Stimulated activated CD8-positive, alpha-beta memory T cell treated with anti-CD3 and anti-CD28 coated beads, Interleukin-2, amount 100 ng/mL, for 1 hour (primary cell): ENCODE measurements at places on chromosomes 4 and X.

- no peak for DNase-seq
Measured at GRCh38 chr4:45033676-45034419, 307.5 kb upstream of the GNPDA2 start.

GRCh38 chr4:42404001-42404400, 6.7 kb downstream of the SHISA3 start:
- no peak for DNase-seq

GRCh38 chrX:143401160-143401559, 116.1 kb downstream of the SPANXN3 start:
- no peak for DNase-seq

- no peak for DNase-seq
Measured at GRCh38 chr4:88458104-88458740, 1.3 kb downstream of the HERC5 start.

GRCh38 chr4:129598582-129598981, 502.6 kb downstream of the C4orf33 start:
- DNase-seq: no peak

GRCh38 chr4:94011190-94011589, 182.6 kb downstream of the ATOH1 start:
- DNase-seq: no peak

DNA sequence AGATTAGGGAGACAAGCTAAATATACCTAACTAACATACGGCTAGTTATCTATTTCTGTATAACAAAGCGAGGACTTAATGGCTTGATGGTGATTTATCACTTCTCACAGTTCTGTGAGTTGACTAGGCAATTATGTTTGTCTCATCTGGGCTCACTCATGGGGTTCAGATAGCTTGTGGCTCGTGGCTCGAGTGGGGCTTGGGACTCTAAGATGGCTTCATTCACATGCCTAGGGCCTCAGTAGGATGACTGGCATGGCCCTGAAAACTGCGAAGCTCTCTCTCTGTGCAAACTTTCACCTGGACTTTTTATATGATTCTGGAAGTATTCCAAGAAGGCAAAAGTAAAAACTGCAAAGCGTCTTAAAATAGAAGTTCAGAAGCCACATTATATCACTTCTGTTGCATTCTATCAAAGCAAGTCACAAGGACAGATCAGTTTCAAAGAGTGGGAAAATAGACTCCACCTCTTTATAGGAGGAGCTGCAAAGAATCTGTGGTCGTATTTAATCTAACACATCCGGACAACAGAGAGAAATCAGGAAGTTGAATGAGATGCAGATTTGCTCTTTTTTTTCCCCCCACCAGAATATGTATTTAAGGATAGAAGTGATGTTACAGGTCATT, 491.2 kb downstream of the INPP4B start:
- no peak for DNase-seq

GRCh38 chr4:158929939-158930638, 161.3 kb downstream of the FNIP2 start:
- DNase-seq: no peak

GRCh38 chrX:24131476-24131875, 18.1 kb upstream of the ZFX start:
- no peak for DNase-seq

GRCh38 chrX:54178100-54178940, 4.7 kb downstream of the FAM120C start:
- DNase-seq: no peak

- DNase-seq: no peak
Measured at GRCh38 chrX:136920001-136920400, 39.5 kb upstream of the RBMX start.

DNA sequence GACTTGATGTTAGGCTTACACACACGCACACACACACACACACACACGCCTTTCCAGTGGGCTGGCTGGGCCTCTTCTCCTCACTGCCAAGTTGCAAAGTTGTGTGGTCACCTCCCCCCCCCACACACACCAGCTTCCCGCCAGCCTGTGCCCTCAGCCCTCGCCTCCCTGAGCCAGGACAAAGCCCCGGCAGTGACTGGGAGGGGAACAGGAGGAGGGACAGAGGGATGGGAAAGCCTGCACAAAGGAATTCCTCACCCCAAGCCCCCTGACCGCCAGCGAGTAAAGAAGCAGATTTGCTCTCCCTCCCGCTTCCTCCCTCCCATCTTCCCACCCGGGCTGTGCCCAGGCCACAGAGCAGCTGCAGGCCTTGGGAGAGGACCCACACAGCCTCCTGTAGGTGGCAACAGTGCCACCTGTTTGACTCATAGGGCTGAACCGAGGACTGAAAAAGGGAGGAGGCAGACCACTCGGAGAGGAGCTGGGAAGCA, at the start of gene GDPD2:
Gene GDPD2, plus strand, starts transcription at position 464 of the 491 bp plus-strand sequence. CDS start 1,671 bp downstream, outside the sequence.
- DNase-seq: no peak

GRCh38 chr4:121252224-121252806, 88.2 kb upstream of the TNIP3 start:
- DNase-seq: peak; percentile 30

GRCh38 chr4:21002286-21002685, 302.0 kb downstream of the PACRGL start:
- DNase-seq: no peak

DNA sequence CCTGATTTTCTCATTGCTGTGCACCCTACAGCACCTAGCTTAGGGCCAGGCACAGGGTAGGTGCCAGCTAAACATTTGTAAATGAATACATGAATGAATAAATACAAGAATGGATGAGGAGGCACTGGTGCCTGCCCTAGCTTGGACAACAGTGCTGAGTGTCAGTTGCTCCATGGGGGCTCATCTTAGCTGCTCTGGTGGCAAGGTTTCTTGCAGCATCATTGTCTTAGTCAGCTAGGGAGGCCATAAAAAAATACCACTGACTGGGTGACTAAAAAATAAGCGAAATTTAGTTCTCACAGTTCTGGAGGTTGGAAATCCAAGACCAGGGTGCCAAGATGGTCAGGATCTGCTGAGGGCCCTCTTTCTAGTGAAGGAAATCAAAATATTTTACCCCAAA, 31.2 kb downstream of the TMEM31 start:
- no peak for DNase-seq

DNA sequence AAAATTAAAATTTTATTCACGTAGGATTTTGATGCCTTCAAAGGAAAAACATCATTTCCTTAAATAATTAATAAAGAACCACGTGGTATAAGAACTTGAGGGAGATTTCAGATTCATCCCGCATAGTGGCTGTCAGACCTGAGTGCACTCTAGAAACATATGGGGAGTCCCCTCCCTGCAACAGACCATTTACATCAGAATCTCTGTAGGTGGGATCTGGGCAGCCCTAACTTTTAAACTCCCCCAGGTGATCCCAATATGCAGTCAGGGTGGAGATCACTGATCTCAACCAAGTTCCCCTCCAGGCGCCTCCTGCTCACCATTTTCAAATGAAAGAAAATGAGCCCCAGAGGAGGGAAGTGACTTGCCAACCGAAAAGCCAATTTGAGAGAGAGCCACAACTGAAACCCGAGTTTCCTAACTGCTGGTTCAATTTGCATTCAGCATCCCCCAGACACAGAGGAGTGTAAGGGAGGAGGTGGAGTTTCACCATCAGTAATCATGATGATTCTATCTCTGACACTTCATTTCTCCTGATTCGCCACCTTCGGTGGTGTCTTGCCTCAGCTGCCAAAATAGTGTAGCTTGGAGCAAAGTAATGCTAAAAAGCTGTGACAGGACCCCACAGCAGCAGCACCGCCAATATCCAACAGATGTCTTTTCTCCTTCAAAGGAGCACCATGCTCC, 11.4 kb downstream of the RNF150 start:
- DNase-seq: no peak

DNA sequence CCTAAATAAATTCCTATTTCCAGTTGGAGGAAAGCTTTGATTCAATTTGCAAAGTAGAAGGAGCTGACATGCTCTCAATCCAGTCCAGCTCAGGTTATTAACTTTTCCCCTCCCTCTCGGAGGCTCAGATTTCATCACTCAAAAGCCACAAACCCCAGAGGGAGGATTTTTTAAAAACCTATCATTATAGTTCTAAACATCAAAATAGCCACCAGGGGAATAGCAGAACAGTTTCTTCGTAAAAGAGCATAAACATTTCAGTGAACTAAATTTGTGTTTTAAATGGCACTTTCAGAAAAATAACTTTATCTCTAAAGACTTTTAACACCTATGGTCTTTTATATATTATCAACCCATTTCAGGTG, 8.8 kb downstream of the GPRIN3 start:
- DNase-seq: no peak

GRCh38 chrX:36422368-36422767, 502.8 kb downstream of the CFAP47 start:
- DNase-seq: no peak

GRCh38 chr4:122431351-122431750, 25.2 kb downstream of the IL2 start:
- no peak for DNase-seq

DNA sequence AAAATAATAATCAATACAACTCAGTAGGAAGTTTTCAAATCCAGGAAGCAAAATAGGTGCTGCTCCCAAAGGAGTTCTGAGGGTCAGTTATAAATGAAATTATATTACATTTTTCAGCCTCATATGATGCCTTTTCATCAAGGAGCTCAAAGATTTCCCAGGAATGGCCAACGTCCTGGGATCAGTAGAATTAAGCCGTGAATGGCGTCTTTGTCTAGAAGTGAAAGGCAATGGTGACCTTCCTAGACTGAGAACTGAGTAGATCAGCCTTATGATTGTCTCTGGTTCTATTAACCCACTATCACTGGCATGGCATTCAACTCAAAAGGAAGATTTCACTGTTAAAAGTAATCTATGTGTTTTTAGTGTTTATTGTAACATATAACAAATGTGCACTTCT, 74.4 kb downstream of the ENOX2 start:
- no peak for DNase-seq

GRCh38 chr4:39996811-39997210, 19.1 kb upstream of the PDS5A start:
- DNase-seq: no peak

DNA sequence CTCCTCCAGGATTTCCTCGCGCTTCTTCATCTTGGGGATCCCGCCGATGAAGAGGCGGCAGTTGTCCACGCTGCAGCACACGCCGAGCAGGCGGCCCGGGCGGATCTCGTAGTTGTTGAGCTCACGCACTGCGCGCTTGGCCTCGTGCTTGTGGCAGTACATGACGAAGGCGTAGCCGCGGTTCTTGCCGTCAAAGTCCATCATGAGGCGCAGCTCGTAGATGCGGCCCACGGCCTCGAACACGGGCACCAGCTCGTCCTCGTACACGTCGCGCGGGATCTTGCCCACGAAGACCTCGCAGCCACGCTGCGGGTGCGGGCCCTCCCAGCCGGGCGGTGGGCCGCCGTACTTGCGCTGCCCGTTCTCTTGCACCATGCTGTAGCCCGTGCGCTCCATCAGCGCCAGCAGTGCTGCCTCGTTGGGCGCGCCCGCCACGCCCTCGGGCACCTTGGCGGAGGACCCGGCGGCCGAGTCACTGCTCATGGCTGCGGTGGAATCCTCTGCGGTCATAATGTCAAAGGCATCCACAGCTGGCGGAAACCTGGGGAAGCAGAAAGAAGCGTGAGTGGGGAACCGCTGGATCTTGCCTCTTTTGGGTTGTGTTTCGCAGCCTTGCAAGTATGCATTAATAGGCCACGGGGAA, 103.4 kb downstream of the CHRNA9 start:
- no peak for DNase-seq

GRCh38 chr4:52102587-52102986, 51.5 kb downstream of the SPATA18 start:
- DNase-seq: no peak

DNA sequence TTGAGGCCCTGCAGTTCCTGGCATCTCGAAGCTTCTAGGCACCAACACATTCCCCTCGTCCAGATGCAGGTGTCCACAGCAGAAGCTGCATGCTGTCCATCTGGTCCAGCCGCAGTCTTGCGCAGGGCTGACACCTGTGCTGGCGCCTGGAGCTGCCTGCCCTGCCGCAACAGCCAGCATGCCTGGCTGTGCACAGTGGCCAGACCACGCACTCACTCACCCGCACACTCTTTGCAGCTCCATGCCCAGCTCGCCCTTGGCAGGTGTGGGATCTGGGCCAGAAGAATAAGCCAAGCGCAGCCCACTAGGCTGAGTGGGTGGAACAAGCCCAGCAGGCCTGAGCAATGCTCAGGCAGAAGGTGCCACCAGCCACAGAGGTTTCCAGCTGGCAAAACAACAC, 125.6 kb downstream of the PARM1 start:
- no peak for DNase-seq

GRCh38 chr4:87527431-87528220, 1.6 kb downstream of the SPARCL1 start:
- no peak for DNase-seq

DNA sequence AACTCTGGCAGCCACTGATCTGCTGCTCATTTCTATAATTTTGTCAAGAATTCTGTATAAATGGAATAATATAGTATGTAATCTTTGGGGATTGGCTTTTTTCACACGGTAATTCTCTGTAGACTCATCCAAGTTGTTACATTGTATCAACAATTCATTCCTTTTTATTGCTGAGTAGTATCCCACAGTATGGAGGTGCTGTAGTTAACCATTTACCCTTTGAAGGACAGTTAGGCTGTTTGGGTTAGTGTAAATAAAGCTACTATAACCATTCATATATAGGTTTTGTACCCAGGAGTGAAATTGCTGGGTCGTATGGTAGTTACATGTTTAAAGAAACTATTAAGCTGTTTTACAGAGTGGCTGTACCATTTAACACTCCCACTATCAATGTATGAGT, 157.0 kb upstream of the NDP start:
- no peak for DNase-seq

DNA sequence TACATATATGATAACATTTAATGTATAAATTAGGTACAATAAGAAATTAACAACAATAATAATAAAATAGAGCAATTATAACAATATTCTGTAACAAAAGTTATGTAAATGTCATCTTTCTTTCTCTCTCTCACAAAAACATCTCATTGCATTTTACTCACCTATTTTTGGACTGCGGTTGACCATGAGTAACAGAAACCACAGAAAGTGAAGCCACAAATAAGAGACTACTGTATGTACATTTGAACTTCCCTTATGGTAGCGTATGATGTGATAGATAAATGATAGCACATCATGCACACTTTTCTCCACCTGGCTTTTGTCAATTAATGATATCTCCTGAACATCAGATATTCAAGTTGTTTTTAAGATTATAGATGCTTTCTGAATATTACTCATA, 80.5 kb downstream of the HNRNPD start:
- DNase-seq: no peak

DNA sequence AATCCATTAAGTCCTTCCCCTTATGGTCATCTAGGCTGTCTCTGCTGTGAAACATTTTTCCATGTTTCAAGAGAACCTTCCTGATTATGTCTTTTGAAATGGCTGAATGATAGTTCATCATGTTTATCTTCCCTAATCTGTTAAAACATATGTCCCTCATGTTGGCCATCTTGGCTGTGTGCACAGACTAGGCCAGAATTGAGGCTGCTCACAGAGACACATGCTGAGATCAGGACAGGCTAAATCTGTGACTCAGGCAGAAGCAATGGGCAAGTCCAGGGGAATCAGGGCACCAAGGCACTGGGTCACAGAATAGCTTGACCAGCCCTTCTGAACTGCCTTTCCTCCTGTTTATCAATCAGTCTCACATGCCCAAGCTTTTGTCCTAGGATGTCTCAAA, 78.3 kb downstream of the FHDC1 start:
- DNase-seq: no peak

DNA sequence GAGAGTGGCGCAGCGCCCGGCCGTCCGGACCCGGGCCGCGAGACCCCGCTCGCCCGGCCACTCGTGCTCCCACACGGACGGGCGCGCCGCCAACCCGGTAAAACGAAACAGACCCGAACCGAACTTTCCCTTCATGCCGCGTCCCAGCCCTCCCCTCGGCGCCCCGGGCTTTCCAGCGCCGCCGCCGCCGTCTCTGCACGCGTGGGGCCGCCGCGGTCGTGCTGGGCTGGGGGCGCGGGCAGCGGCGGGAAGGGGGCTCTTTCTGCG, 222 bp downstream of the SMAD1 start:
- DNase-seq: no peak

GRCh38 chr4:10492464-10492863, 35.2 kb upstream of the ZNF518B start:
- DNase-seq: no peak
